Left renal cortex interstitium (tissue), 4 donors: ENCODE measurements at places on chromosomes 6 and 20. TPM values are rescaled to one million over a fixed set of nuclear protein-coding genes. Genes with fewer than 3 reads are reported as not detected.

Gene PTCRA
- 0.27 TPM for polyA plus RNA-seq

Gene ZBTB12
- 24.1 TPM for polyA plus RNA-seq

Gene IP6K3
- 0.96 TPM for polyA plus RNA-seq

DNA sequence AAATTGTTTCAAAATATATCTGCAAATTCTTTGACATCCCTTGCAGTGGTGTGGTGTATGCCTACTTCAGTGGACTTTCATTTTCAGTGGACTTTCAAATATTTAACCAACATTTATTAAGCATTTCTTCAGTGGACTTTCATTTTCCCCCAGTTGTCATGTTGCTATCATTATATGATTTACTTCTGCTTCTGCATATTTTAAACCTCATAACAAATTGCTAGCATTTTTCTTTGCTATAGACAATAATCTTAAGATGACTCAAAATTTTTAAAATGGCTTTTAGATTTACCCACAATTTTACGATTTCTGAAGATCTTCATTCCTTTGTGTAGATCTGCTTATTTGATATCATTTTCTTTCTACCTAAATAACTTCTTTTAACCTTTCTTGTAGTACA lies 592.7 kb upstream of the SLC35B3 start:
- DNase-seq = no peak

DNA sequence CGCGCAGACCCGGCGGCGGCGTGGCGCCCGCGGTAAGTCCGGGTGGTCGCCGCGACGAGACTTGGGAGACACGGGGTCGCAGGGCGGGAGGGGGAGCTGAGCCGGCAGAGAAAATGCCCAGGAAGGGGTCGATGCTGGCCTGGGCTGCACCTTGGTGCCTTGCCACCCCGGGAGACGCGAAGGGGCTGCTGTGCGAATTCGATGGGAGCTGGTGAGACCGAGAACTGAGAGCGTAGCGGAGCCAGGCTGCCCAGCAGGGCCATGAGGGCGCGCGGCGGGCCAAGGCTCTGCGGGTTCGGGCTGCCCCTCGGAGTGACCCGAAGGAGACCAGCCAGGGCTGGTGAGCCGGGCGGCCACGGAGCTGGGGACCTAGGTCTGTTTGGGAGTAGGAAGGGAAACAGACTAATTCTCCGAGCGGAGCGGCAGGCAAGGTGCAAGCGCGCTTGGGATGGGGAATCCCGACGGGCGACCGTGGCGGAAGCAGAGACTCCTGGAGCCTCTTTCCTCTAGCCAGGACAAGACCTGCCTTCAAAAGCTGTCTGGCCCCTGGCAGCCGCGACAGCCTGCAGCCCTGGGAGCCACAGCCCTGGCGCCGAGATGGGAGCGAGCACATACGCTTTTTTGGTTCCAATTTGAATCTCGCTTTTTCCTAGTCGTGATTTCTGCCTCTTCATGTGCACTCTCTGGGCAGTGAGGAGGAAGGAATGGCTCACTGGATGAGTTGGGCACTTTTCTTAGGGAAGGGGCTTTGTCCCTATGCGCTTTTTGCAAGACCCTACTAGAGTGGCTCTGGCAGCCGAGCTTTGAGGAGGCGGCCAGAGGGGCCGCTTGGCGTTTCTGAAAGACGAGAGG lies 691 bp downstream of the SYNDIG1 start:
- no peak for DNase-seq

DNA sequence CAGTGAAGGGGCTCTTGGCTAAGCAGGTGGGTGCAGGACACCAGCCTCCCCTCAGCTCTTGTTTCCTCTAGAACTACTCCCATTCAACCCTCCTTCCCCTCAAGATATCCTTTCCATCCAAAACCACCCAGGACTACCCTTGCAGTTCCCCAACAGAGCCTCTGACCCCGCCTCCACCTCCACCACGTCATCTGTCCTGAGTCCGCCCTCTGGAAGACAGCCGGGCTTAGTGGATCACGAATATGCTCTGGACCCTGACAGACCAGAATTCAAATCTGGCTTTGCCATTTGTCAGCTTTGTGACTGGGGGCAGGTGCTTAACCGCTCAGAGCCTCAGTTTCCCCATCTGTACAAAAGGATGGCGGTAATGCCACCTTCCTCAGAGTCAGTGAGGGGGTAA lies 31.4 kb downstream of the TFEB start:
- DNase-seq = no peak

DNA sequence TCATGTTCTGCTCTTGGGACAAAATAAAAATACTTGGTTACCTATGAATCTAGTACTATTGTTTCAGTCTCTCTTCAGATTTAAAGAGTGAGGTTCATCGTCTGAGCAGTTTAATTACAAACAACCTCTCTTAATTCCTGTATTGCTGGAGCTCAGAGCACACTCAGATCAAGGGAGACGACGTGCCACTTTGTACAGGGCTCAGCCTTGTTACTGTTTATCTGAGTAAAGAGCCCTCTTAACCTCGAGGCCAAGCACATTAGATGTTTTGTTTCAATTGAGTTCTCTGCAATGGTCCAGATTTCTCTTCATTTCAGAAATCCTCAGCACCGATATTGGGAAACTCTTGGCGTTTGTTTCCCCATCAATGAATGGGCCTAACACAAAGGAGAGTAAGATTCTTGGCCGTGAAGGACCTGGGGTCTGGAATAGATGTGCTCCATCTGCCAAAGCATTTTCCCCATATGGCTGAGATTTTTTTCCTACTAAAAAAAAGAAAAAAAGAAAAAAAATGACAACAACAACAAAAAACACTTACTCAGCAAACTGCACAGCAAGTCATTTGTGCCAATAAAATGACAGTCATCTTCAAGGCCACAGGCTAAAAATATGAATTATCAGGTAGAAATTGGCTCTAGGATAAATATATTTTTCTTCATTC lies 82.6 kb upstream of the CCN6 start:
- no peak for DNase-seq

DNA sequence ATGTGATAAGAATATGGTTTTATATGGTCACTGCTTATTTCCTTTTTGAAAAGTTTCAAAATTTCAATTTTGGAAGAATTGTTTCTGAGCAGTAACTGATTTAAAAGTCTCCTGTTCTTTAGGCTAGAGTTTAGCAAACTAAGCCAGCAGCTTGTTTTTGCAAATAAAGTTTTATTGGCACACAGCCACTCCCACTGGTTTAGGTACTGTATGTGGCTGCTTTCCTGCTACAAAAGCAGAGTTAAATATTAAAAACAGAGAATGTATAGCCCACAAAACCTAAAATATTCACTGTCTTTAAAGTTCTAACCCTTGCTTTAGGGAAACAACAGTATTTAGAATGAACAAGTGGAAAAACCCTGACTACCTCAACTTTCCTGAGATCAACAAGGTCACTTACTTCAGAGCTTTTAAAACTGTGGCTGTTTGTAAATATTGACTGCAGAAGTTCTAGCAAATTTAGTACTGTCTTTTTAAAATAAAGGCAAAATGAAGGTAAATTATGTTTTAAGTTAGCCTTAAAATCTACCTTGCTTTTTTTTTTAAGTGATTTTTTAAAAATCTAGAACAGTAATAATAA lies 104.1 kb downstream of the B3GAT2 start:
- no peak for DNase-seq

GRCh38 chr6:115078555-115078954 lies 735.7 kb upstream of the HS3ST5 start:
- no peak for DNase-seq

- DNase-seq = no peak
Measured at GRCh38 chr20:23325107-23325506, 25.5 kb upstream of the NXT1 start.

GRCh38 chr6:109793792-109794191 lies 102.7 kb downstream of the FIG4 start:
- DNase-seq = no peak

DNA sequence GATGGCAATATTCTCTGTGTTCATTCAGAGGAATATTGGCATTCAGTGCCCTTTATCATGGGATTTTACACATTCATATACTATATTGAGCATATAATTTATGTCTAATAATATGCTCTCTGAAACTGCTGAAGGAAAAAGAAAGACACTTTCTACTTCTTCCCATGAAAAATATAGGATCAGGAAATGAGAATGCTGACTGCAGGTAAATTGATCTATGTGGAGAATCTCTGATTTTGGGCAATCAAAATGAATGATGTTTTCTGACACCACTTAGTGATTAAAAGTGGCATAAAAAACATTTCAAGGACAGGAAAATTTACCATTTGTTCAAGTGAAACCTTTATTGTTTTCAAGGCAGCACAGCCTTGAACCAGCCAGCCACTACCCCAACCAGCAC lies 260.1 kb upstream of the STXBP5 start:
- DNase-seq = no peak

- no peak for DNase-seq
Measured at GRCh38 chr6:32249262-32249661, 25.4 kb upstream of the NOTCH4 start.

DNA sequence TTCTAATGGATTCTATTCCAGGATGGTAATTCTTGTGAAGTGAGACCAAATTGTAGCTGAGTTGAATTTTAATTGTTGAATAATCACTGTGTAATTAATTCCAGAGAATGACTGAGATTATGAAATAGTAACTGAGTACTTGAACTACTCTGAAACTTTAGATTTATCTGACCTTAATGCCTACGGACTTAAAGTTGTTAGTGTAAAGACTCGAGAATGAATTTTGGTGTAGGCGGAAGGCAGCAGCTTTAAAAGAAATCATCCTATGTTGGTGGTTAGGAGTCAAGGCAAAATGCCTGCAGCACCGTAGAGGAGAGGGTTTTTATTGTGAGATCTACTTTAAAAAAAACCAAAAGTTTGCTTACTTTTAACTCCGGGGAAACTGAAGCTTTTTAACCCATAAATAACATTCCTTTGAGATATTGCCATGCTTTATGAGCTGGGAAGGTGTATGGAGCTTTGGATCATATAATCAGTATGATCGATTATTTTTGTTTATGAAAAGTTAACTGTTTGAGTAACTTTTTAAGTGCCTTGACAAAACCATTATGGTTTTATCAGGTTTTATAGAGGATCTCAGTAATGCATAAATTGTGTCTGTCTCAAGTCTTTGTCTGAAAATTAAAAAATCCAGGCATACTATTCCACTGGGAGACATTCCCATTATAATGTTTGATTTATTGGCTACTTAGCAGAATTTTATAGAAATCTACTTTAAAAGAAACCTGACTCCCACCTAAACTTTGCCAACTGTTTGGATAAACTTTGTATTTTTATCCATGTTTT lies 46.1 kb downstream of the MYO6 start:
- no peak for DNase-seq

DNA sequence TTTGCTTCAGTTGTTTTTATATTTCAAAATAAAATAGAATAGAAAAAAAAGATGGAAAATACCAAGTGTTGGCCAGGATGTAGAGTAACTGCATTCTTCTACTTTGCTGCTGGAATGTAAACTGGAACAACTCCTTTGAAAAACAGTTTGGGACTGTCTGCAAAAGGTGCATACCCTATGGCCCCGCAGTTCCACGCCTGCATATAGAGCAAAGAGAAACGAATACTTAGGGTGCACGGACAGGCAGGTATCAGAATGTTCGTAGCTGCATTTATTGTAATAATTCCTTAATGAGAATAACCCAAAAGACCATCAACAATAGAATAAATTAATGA lies 603 bp upstream of the RAB23 start:
- no peak for DNase-seq

DNA sequence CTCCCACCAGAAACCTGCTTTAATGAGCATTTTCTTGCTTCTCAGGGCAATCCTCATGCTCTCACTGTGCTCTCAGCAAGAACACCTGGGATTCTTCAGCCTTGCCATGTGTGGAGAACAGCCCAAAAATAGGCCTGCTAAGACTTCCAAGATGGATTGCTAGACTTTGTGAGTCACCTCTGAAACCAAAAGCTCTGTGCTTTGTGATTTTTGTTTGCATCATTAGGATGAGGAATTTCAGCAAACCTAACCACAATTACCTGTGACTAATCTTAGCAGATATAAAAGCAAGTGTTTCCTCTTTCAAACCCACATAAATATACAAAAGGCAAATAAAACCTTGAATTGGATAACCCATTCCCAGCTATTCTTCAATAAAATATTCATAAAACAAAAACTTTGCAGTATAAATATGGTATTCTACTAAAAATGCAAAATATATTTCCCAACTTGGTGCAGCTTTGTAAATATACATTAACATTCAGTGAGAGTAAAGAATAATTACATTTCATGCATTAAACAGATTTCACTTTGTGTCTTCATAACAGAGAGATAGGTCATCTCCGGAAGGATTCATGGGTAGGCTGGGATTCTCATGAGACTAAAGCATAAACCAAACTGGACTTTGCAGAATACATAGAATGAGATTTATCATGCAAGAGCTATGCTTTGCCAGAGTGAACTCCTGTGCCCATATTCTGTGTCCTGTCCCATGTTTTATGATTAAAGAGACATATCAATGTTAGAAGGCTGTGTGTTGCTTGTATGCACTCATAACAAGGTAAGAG lies 33.5 kb downstream of the TPBG start:
- no peak for DNase-seq

DNA sequence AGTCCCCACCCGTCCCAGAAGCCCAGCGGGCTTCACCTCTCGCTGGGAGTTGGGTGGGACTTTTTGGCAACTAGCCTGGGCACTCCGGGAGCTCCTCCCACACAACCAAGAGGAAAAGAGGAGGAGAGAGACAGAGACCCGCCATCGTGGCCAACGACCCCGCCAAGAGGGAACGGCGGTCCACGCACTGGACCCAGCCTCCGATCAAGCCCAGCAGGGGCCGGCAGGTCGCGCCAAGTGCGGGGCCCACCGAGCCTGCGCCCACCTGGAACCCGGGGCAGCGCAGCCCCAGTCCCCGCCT lies 3.0 kb upstream of the TMEM14C start:
- no peak for DNase-seq

GRCh38 chr6:89371849-89372505 lies 19.5 kb upstream of the UBE2J1 start:
- no peak for DNase-seq
